Mammary epithelial cell (primary cell): ENCODE measurements at places on chromosomes 11 and 22. TPM values are rescaled to one million over a fixed set of nuclear protein-coding genes. Genes with fewer than 3 reads are reported as not detected.

CEP164 gene
- 19.2 TPM for polyA plus RNA-seq

P2RY2 gene
- polyA plus RNA-seq: 27.6 TPM

RTN4R gene
- polyA plus RNA-seq: 10.5 TPM

AMPD3 gene
- polyA plus RNA-seq: 5.3 TPM

GLYAT gene
- polyA plus RNA-seq: not detected
